ENCODE measurements at places on chromosomes 3 and 15. TPM values are rescaled to one million over a fixed set of nuclear protein-coding genes. Genes with fewer than 3 reads are reported as not detected.

The GOLGA8O gene
- total RNA-seq = 1.5 TPM

The C3orf62 gene
- total RNA-seq = 10.9 TPM

The THRB gene
- total RNA-seq = 0.29 TPM

The TWF2 gene
- total RNA-seq = 49.8 TPM

The CMTM7 gene
- total RNA-seq = 47.6 TPM

The UROC1 gene
- not detected for total RNA-seq

- DNase-seq = no peak
These were observed 262.9 kb downstream of the IL5RA start for GRCh38 chr3:2847062-2847841.

GRCh38 chr3:150050510-150050909, 79.8 kb upstream of the PFN2 start:
- DNase-seq = no peak

GRCh38 chr3:72238010-72238691, 453.2 kb upstream of the PROK2 start:
- no peak for DNase-seq

GRCh38 chr3:129312021-129312639, 33.5 kb downstream of the HMCES start:
- DNase-seq = no peak

DNA sequence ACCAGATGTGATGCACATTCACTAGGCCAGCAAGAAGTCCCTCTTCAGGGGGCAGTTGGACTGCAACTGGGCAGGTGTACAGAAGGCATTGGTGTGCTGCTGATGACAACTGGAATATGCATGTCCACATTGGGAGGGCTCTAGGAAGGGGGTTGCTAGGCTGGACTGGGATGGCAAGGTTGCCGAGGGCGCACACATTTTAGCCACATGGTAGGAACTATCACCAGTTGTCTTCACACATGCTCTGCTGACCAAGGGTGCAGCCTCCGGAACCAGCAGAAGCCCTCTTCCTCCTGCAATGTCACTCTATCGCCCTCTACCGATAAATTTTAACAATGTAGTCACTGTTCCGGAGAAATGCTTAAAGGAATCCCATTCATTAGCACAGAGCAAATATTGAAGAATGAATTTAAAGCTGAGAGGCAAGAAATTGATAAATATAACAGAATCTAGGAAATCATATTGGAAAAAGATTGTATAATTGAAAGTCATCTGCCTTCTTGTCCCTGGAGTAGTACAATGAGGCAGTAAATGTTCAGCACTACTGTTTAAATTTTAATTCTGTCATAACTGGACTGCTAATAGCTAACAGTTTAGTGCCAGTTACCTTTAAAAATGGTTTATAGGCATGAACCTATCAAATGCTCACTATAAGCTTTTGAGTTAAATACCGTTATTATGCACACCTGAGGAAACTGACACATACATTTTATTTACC, 22.6 kb upstream of the LYSMD4 start:
- no peak for DNase-seq

- no peak for DNase-seq
These were observed 444.7 kb downstream of the ERC2 start for GRCh38 chr3:56023546-56023945.

- no peak for DNase-seq
These were observed 23.3 kb upstream of the KNG1 start for GRCh38 chr3:186693843-186694242.

DNA sequence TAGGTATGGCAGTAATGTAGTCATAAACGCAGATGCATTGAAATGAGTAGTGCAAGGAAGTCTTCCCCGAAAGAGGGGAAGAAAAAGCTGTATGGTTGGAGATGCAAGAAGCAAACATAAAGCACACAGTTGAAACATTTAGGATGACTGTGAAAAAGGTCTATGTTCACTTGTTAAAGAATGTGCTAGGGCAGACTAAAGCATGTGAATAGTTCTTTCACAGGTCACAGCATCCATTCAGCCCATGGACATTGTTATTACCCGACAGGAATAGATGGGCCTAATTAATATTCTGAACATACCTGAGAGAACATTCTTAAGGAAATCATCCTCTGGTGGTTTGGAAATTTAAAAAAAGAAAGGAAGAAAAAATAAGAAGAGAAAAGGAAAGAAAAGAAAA, 595.2 kb downstream of the ZIC1 start:
- no peak for DNase-seq

DNA sequence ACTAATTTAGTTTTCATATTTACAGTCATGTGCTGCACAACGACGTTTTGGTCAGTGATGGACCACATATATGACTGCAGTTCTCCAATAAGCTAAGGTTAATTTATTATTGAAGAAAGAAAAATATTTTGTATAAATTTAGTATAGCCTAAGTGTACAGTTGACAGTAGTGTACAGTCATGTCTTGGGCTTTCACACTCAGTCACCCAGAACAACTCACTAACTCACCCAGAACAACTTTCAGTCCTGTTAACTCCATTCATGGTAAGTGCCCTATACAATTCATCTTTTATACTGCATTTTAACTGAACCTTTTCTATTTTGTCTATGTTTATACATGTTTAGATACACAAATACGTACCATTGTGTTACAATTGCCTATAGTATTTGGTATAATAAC, 3.8 kb upstream of the GABRR3 start:
- DNase-seq = no peak

DNA sequence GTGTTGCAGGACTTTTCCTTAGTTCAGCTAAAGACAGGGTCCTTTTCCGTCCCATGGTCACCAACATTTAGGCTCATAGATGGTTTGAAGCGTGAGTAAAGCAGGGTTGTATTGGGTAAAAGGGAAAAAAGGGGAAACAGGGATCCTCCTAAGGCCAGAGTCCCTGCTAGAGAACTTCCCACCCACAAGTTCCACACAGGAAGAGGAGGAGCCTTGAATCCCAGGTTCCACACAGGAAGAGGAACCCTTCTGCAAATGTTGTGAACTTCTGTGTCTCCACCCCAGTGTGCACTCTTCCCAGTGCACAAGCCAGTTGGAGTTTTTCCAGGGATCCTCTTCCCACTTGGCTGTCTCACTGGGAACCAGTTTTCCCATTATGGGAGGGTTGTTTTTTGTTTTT, 27.6 kb upstream of the ATP8B4 start:
- no peak for DNase-seq

GRCh38 chr3:23669541-23670255, 136.1 kb upstream of the UBE2E1 start:
- DNase-seq = no peak

GRCh38 chr15:77525907-77526594, 105.4 kb downstream of the HMG20A start:
- DNase-seq = no peak

GRCh38 chr15:43218908-43219706, 1.7 kb downstream of the EPB42 start:
- DNase-seq = no peak

GRCh38 chr3:23798876-23799275, 6.9 kb upstream of the UBE2E1 start:
- no peak for DNase-seq

GRCh38 chr15:56608140-56608778, 125.0 kb downstream of the ZNF280D start:
- no peak for DNase-seq

DNA sequence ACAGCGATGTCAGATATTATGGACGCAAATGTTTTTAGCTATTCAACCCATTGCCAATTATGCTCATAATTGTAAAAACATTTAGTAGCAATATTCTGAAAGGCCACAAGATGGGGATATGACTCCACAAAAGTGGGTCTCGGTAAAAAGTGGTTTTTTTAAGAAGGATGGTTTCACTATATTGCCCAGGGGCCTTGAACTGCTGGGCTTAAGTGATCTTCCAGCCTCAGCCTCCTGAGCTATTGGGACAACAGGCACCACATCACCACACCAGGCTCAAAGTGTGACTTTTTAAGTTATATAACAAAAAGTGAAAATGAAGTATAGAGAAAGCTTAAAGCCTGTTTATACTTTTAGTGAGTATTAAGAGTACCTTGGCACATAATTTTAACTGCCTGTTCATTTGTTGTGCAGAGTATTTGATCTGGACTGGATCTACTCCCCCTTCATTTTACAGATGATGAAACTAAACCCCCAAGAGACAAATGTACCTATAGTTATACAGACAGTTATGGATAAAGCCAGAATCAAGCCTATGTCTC, 9.4 kb downstream of the NAA50 start:
- no peak for DNase-seq

- no peak for DNase-seq
These were observed 36.9 kb downstream of the GALNT15 start for GRCh38 chr3:16211176-16211904.

All from T-cell (primary cell).